H1 (cell line): ENCODE measurements at places on chromosomes 12 and 14.

- no peak for DNase-seq
These were observed 1.3 kb downstream of the CDK4 start for GRCh38 chr12:57750561-57751431.

DNA sequence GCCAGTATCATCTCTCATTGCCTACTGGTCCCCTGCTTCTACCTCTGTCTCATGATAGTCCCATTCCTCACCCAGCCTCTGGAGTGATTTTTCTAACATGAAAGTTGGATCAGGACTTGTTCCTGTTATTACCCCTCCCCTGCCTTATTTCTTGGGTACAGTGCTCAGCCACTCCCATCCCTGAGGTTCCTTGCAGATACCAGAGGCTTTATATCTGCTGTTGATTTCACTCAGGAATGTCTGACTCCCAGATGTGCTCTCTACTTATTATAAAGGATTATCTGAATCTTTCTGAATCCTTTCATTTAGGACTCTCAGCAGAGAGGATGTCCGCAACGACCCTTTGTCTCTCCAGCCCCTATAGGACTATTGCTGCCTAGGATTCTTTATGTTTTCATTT, 111.2 kb downstream of the LRRK2 start:
- no peak for DNase-seq

DNA sequence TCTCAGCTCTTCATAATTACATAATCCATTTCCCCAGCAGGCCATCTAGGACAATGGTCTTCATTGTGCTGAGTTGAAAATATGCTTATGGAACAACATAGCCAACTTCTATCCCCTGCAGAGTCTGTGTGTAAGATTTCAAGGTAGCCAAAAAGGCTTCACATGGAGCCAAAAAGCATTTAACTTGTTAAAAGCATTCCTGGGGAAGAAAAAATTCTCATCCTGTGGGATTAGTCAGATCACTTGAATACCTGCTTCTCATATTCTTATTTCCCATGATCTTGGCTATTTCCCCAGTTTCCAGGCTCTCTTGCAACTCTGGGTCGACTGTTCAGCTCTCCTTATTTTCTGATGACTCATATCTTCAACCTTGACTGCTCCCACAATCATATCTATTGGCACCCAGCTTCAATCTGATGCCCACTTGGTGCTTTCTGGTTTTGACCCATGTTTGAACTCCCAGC, 178.9 kb downstream of the KLHL28 start:
- DNase-seq: no peak

DNA sequence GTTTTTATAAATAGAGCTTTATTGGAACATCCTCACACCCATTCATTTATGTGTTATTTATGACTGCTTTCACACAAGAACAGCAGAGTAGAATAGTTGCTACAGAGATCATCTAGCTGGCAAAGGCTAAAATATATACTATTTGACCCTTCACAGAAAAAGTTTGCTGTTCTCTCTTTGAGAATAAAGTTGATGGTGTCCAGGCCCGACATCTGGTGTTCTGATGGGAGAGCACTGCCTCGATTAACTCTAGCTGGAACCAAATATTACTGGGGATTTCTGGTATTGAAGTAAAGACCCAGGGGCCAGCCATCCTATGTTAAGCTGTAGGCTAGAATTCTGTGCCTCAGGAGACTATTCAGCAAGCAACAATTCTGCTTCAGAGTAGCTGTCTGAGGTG, 21.8 kb downstream of the FAM234B start:
- DNase-seq: no peak
